ENCODE measurements at places on chromosomes 5 and 9. TPM values are rescaled to one million over a fixed set of nuclear protein-coding genes. Genes with fewer than 3 reads are reported as not detected.
A peak's percentile ranks its signal among the peaks of the same experiment; 100 is the strongest.

The SLIT3 gene
- total RNA-seq = 0.20 TPM

The C5orf58 gene
- total RNA-seq = not detected

The IFNK gene
- not detected for total RNA-seq

The EFNA5 gene
- total RNA-seq = not detected

The AQP3 gene
- total RNA-seq = 2.3 TPM

The ARL15 gene
- total RNA-seq = 5.5 TPM

The PCDHGB5 gene
- 0.26 TPM for total RNA-seq

The IL3 gene
- 0.20 TPM for total RNA-seq

The ANGPTL2 gene
- not detected for total RNA-seq

The PCYOX1L gene
- 18.2 TPM for total RNA-seq

The DDX31 gene
- 29.9 TPM for total RNA-seq

The CDH12 gene
- total RNA-seq = not detected

The SLCO4C1 gene
- total RNA-seq = 0.29 TPM

The DIPK1B gene
- 0.10 TPM for total RNA-seq

The IL7R gene
- total RNA-seq = 117 TPM

The CATSPER3 gene
- 0.39 TPM for total RNA-seq

The SHOC1 gene
- not detected for total RNA-seq

The BTNL3 gene
- total RNA-seq = not detected

The CER1 gene
- not detected for total RNA-seq

The PDCD1LG2 gene
- total RNA-seq = not detected

- no peak for DNase-seq
Observed at GRCh38 chr9:135696446-135696845, 2.8 kb downstream of the SOHLH1 start.

- peak; percentile 17 for DNase-seq
Observed at GRCh38 chr5:35202319-35203111, 27.8 kb downstream of the PRLR start.

- DNase-seq = no peak
Observed at GRCh38 chr9:123034881-123035510, 1.5 kb downstream of the GPR21 start.

DNA sequence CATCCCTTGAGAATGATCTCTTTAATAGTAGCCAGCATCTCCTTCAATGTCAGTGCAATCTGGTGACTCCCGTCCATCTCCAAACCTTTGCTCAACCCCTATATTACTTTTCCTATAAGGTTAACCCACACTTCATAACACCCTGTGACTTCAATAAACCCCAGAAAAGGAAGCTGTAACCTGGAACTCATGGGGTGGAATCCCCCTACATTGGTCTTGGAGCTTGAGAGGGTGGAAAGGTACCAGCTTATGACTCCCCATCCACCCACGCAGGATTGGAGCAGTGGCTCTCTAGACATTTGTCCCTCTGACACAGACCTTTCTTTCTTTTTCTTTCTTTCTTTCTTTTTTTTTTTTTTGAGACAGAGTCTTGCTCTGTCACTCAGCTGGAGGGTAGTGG lies 54.7 kb upstream of the ZFR start:
- DNase-seq = peak; percentile 22

DNA sequence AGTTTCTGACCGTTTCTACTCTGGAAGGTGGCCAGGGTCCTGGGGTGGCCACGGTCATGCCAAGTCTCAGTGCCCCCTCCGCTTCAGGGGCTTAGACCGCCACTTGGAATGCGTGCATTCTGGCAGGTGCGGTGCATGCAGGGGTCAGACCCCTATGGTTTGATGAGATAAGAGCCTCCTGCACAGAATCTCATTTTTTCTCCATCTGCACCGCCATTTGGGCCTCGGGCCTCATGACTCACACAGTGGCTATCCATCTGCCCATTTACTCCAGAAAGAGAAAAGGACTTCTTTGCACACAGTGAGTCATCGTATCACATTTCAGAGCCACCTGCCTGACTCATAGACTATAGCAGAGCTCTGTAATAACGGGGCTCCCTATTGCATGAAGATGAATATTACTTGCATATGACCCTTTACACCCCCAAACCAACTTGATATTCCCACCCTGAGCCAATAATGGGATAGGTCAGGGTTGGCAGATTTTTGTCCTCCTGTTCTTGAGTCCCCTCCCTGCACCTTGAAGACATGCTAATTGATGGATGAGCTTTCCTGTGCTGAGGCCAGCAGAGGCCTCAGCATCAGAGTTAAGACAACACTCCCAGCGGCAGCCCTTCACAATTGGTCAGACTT lies 157.4 kb downstream of the NR3C1 start:
- no peak for DNase-seq

DNA sequence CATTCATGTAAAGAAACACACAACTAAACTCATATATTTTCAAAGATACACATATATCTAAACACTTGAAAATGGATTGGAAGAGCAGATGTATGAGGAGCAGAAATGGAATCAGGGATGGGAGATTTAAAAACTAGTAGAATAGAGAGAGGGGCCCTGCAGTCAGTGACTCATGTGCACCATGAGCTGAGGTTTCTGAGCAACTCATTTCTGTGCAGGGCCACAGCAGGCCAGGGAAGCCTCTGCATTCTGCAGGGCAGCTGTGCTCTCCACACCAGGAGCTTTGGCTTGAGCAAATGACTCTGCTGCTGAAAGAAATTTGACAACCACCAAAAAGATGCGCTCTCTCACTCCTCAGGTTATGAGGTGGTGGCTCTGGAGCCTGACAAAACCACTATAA lies 27.1 kb downstream of the LHX6 start:
- DNase-seq = no peak

- no peak for DNase-seq
Observed at GRCh38 chr5:93406971-93407401, 174.0 kb downstream of the NR2F1-AS1 start.

GRCh38 chr9:95862343-95862742 lies 13.1 kb upstream of the ERCC6L2 start:
- DNase-seq = no peak

DNA sequence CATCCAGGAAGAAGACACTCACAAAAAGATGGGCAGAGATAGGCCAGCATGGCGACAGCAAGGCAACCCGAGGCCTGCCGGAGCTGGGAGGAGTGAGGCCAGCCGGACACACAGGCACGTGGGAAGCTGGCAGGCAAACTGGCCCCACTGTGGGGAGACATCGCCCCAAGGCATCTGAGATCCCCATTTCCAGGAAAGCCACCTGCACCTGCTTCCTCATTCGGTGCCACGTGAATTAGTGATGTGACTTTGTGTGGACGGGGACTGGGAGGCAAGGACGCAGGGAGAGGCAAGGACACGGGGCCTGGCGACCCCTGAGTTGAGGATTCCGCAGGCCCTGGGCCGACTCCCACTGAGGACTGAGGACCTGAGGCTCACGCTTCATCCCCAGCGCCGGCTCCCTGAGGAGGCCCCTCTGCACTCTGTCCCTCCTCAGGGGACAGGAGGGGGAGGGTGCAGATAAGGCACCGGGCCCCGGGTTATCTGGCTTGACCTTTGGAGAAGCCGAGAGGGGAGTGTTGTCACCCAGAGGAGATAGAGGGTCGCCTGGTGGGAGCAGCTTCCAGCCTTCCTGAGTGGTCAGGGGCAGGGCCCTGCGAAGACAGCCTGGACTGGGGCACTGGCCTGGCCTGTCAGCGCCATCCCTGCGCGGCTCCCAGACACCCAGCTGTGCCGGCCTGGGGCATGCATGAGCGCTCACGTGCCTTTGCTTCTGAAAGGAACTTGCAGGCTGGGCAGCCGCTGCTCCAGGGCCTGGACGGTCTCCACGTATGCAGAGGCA lies 39.7 kb downstream of the NDUFS6 start:
- DNase-seq = no peak

- no peak for DNase-seq
Observed at GRCh38 chr5:15938961-15939360, 240.6 kb downstream of the MARCHF11 start.

DNA sequence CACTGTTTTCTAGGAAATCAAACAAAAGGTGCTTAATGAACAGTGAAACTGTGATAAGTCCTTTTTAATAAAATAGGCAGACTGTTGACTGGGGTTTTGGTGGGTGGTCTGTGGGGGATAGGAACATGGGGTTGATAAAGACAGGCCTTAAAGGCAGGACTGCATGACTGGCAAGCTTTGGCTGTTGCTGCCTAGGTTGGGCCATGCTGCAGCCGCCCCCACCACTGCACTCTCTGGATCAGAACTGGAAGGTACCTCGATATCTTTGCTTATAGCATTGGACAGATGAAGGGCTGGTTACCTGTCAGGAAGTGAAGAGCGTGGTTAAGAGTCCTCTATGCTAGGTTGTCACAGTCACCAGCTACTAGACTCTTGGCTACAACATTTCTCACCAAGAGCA lies 24.4 kb downstream of the APBA1 start:
- DNase-seq = no peak

GRCh38 chr5:135632798-135633197 lies 54.0 kb upstream of the CXCL14 start:
- DNase-seq = no peak

- no peak for DNase-seq
Observed at GRCh38 chr5:139037732-139038131, 160.4 kb downstream of the SIL1 start.

- DNase-seq = no peak
Observed at GRCh38 chr5:120677481-120677880, 213.4 kb downstream of the PRR16 start.

GRCh38 chr9:85914108-85914507 lies 26.8 kb upstream of the NAA35 start:
- no peak for DNase-seq

GRCh38 chr9:8371686-8372085 lies 572.1 kb upstream of the DMAC1 start:
- no peak for DNase-seq

DNA sequence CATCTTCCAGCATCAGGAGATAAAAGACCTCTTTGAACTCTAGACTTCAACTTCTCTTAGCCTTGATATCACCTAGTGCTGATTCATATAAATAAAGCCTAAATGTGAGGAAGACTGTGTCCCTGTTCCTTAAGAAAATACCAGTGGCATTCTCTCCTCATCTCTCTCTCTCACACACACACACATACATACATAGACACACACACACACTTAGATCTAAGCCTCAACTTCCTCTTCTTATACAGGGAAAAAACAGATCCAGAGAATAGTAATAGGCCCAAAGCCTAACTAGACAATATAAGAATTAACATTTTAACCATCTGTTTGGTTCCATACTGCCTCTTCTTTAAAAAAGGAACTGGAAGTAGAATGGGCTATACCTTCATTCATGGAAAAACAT lies 195.3 kb upstream of the NR4A3 start:
- no peak for DNase-seq

GRCh38 chr5:55601204-55601618 lies 66.4 kb upstream of the PLPP1 start:
- DNase-seq = no peak

- no peak for DNase-seq
Observed at GRCh38 chr9:107593224-107593870, 103.8 kb upstream of the KLF4 start.

- no peak for DNase-seq
Observed at GRCh38 chr5:122192497-122193496, 63.5 kb downstream of the ZNF474 start.

DNA sequence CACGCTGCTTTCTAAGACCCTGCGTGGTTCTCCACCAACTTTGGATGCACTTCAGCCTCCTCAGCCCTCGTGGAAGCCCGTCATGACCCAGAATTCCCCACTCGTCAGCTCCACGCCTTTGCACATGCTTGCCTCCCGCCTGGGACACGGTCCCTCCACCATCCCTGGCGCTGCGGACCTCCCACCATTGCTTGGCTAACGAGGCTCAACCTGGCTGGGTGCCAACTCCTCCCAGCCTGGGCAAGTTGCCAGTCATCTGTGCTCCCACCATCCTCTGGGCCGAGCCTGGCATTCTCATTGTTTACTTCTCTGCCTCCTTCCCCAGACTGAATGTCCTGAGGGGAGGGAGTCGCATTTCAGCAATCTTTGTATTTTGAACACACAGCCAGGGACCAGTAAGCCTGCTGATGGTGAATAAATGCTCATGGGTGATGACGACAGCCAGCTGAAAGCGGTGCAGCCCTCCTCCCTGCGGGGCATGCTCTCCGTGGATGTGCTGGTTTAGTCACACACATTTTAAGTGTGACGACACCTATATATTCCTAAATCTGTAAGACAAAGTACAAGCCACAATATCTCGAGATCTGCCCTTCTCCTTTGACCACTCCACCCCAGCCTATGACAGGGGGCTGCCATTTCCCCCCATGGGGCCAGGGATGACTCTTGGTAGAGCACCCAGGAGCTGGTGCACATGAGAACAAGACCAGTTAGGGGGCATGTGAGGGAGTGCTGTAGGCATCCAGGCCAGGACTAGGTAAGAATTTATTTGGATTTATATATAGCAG lies 37.6 kb downstream of the ANKRD33B start:
- no peak for DNase-seq

- no peak for DNase-seq
Observed at GRCh38 chr5:95398989-95399388, 7.8 kb downstream of the FAM81B start.

DNA sequence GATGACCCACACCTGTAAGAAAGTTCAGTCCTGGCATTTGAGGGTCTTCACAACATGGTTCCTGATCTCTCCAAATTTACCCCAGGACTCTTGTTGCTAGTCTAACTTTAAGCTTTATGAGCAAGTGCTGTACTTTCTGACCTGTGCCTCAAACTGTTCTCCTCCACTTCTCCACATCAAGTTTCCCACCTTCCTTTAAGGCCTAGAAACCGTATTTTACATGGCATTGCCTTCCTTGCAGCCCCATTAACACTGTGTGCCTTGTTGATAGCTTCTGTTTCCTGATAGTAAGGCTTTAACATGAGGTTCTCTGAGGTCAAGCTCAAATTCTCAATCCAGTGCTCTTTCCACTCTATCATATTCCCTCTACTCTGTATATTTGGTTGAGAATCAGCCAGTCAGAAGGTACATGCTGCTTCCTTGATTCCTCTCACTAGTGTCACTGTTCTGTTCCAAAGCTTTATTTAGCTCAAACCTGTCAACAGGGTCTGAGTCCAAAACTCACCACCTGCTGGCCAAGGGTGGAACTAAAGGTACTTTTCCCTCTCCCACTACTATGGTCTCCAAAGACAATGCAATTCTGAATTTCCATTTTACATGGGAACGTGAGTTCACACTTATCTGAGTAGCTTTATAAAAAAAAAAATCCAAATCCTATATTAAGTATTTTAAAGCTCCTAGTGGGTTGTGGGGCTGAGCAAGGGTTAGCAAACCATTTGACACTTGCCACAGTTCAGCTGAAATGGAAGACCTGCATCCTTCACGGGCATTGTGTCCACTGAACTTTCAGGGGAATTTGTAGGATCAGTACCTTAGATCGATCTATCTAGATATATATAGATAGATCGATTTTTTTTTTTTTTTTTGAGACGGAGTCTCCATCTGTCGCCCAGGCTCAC lies 21.1 kb downstream of the VCP start:
- DNase-seq = peak; percentile 44

DNA sequence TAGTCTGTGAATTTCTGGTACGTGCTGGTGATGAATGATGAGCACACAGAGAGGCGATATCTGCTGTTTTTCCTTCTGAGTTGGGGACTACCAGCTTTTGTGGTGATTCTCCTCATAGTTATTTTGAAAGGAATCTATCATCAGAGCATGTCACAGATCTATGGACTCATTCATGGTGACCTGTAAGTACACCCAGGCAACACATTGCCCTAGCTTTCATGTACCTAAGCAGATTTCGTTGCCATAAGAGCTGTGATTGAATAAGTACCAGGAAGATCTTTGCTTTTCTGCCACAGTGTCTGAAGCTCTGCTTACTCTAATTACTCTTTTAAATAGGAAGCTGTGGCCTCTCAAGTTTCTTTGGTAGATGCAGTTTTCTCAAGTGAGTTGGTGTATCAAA lies 397.8 kb downstream of the ARRDC3 start:
- DNase-seq = no peak

- no peak for DNase-seq
Observed at GRCh38 chr5:114358329-114358728, 3.5 kb upstream of the KCNN2 start.

GRCh38 chr5:169694091-169694625 lies 57.1 kb downstream of the DOCK2 start:
- no peak for DNase-seq

All from activated naive CD8-positive, alpha-beta T cell treated with anti-CD3 and anti-CD28 coated beads for 36 hours (primary cell).